ENCODE measurements at places on chromosomes 5 and 9. TPM values are rescaled to one million over a fixed set of nuclear protein-coding genes. Genes with fewer than 3 reads are reported as not detected.

The CCL19 gene
- not detected for total RNA-seq

The C9orf50 gene
- not detected for total RNA-seq

The LHX3 gene
- total RNA-seq, result not detected

The FAXDC2 gene
- not detected for total RNA-seq

The PAEP gene
- total RNA-seq, result not detected

The PCDHGA4 gene
- total RNA-seq, result 0.16 TPM

All from CD8-positive, alpha-beta memory T cell (primary cell).